ENCODE measurements at places on chromosomes 1 and 21. TPM values are rescaled to one million over a fixed set of nuclear protein-coding genes. Genes with fewer than 3 reads are reported as not detected.
A peak's percentile ranks its signal among the peaks of the same experiment; 100 is the strongest.

AGO3 gene
- 9.5 TPM for total RNA-seq

GRCh38 chr1:109997204-109997866 lies 12.8 kb downstream of the AHCYL1 start:
- no peak for DNase-seq

DNA sequence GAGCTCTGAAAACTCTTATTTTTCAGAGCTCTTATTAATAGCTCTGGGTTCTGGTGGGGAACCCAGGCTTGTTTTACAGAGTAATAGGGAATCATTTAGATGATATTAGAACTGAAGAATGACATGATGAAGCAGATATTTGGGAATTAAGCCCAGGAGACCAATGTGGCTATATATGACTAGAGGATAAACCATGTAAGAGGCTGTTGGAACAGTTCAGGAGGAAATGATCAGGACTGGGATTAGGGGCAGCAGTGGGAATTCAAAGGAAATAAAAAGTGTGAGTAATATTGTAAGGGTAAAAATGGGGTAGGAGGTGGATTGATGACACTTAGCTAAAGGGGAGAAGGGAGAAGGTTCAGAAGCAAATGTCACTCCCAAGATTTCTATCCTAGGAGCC lies 58.6 kb downstream of the GIPC2 start:
- peak; percentile 8 for DNase-seq

DNA sequence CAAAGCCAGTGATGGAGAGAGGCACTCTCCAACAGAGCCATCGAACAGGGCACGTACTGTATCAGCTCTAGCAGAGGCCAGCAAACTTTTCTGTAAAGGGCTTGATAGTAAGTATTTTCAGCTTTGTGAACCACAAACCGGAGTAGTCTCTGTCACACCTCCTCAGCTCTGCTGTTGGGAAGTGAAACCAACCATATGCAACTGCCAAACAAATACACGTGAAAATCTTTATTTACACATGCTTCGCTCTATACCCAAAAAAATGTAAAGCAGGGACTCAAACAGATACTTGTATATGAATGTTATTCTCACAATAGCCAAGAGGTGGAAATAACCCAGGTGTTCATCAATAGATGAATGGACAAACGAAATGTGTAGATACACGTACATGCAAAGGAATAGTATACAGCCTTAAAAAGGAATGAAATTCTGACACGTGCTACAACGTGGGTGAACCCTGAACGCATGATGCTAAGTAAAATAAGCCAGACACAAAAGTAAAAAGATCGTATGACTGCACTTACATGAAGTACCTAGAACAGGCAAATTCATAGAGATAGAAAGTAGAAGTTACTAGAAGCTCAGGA lies 39.0 kb downstream of the SETD4 start:
- DNase-seq, result no peak

- DNase-seq, result no peak
These were observed 66.1 kb downstream of the PBX1 start for GRCh38 chr1:164625004-164625617.

DNA sequence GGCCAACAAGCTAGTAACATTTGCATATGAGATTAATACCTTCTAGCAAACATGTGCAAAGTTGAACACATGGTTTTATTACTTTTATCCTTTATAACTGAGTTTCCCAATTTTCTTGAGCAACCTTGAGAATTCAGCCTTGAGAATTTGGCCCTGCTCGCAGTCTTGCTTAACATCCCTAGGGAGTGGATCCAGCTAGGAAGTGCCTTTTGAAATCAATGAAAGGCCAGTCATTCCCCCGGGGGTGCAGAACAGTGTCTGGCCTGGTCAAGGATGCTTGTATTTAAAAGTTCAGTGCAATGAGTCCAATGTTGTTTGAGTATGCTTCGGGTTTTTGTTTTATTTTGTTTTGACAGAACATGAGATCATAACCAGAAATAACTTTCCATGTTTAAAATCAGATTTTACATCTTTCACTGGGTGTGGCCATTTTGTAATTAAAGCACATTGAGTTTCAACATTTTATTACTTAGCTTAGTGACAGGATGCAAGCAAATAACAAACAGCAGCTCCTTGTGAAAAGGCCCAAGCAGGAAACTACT lies 16.7 kb downstream of the PALMD start:
- DNase-seq, result peak; percentile 57

GRCh38 chr1:89802841-89803240 lies 18.0 kb upstream of the LRRC8D start:
- DNase-seq, result no peak

Data from bronchial epithelial cell (primary cell).